ENCODE measurements at places on chromosomes 13 and 19.

DNA sequence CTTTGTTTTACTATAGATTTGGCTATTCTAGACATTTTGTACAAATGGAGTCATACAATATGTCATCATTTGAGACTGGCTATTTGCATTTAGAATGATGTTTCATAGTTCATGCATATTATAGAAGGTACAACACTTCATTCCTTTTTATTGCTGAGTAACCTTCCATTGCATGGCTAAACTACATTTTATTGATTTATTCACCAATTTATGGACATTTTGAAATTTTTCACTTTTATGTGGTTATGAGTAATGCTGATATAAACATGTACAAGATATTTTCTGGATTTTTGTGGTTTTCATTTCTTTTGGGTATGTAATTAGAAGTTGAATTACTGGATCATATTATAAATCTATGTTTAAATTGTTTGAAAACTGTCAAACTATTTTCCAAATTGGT lies 710.3 kb upstream of the SLITRK5 start:
- no peak for DNase-seq

- DNase-seq = peak; percentile 17
Observed at GRCh38 chr13:52405767-52406494, at the start of gene THSD1. THSD1 (minus strand) TSS chr13:52406172; CDS start chr13:52402600, 3,572 bp downstream.

DNA sequence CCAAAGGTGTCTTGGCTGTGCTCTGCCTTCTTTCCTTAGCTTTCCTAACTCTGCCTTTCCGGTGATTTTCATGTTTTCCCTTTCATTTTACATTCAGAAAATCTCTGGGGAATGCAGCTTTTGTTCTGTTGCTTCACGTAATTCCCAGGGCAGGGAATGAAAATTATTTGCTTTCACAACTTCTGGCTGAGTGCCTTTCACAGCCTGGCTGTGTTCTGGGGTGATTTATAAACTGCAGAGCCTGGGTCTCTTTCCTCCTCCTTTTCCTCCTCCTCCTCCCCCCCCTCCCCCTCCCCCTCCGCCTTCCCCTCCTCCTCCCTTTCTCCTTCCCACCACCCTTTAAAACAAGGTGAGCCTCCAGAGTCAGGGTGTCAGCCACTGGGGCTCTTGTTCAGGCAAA lies 84.3 kb downstream of the RNASEH2B start:
- no peak for DNase-seq

- DNase-seq = no peak
Observed at GRCh38 chr19:3274245-3274941, 49.9 kb downstream of the CELF5 start.

GRCh38 chr13:84670245-84670644 lies 788.0 kb upstream of the SLITRK1 start:
- DNase-seq = no peak

- DNase-seq = no peak
Observed at GRCh38 chr13:94813920-94814475, 101.7 kb upstream of the SOX21 start.

- DNase-seq = no peak
Observed at GRCh38 chr13:79227418-79227817, 178.6 kb downstream of the RBM26 start.

DNA sequence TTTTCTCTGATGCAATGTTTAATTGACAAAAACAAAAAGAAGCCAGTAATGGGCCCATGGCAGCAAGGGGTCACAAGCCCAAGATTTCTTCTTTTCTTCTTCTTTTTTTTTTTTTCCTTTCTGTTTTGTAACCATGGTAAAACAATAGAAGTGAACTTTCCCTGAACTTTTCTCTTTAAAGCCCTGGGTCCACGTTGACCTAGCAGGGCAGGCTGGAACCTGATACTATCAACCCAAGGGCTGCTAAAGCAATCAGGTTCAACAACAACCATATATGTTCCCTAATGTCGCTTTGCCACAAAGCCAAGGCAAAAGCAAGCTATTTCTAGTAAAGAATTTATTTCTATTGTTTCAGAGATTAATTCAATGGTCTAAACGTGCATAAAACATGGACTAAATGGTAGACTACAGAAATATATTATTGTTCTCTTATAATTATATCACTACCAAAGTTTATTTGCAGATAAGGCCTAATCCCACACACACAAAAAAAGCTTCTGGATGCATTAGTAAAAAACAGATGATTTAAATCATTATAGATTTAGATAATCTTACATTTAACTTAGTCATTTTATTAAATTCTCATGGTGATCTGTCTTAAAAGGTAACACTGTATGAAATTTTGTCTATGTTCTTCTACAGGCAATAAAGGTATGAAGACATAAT lies 153.9 kb downstream of the DACH1 start:
- DNase-seq = peak; percentile 20

DNA sequence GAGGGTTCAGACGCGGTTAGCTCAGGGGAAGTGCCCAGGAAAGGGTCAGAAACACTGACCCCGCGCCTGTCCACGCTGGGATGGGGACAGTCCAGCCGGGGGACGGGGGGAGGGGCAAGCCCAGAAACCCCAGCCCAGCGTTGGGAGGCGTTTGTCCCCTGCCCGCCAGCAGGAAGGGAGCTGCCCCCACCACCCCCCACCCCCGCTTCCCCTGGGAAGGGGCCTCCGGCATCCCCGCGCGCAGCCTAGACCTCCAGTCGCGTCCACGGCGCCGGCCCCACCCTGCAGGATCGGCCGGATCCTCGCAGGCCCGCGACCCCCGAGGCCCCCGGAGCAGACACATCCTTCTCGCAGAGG lies 277 bp downstream of the GIPC1 start:
- no peak for DNase-seq

DNA sequence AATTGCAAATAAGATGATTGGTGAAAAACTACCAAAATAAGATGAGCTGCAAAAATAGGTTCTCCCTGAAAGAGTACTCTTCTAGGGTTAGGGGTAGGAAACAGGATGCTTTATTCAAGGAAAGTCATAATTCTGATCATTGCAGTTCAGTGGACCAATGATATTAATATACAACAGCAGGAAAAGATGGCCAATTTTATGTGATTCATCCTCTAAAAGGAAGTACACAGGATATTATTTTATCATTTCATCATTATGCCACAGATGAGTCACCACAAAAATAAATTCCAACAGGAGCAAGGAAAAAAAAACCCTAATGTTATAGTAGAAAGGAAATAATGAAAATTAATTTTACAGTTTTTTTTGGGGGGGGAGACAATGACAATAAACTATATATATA lies 205.0 kb downstream of the NALCN start:
- DNase-seq = no peak

DNA sequence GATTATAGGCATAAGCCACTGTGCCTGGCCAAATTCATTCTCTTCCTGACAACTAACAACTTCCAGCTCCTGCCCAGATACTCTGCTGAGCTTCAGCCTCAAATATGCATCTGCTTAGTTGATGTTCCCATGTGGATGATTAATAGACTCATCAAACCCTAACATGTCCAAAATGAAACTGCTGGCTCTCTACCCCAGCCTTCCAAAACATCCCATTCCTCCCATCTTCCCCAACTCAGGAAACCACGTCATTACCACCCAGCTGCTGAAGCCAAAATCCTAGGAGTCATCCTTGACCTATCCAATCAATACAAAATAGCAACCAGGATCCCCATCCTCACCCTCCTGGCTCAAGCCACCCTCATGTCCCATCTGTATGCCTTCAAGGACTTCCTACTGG lies 20.9 kb downstream of the POU2F2 start:
- DNase-seq = no peak

DNA sequence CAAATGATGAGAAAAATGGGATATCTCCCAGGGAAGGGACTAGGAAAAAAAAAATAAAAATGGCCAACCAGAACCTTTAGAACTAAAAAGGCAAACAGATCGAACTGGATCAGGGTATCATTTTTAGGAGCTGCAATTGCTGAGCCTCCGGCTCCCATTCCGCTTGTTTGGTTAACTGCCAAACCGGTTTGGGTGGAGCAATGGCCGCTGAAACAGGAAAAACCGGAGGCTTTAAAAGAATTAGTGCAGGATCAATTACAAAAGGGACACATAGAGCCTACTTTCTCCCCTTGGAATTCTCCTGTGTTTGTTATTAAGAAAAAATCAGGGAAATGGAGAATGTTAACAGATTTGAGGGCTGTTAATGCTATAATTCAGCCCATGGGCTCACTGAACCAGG lies 12.7 kb upstream of the ZNF443 start:
- DNase-seq = no peak

GRCh38 chr19:6105444-6105843 lies 4.9 kb downstream of the RFX2 start:
- DNase-seq = no peak

GRCh38 chr19:55005684-55006488 lies 32.2 kb downstream of the GP6 start:
- no peak for DNase-seq

GRCh38 chr13:94480672-94481145 lies 1.2 kb upstream of the DCT start:
- no peak for DNase-seq

- no peak for DNase-seq
Observed at GRCh38 chr13:76656500-76656899, 229.7 kb downstream of the KCTD12 start.

DNA sequence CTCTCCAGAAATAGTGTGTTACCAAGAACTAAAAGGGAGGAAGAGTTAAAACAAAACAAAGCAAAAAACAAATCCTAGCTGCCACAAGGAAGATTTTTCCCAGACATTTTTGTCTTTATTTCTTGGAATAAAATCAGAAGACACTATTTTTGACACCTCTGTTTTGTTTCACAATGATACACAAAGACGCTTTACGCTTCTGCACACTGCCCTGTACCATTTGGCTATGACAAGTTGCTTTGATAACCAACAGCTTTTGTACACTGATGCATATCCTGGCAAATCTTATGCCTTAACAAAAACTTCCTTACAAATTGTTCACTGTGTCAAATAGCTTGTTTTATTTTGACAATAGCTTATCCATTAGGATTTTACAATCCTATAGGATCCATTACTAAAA lies 103.5 kb upstream of the RAP2A start:
- no peak for DNase-seq

DNA sequence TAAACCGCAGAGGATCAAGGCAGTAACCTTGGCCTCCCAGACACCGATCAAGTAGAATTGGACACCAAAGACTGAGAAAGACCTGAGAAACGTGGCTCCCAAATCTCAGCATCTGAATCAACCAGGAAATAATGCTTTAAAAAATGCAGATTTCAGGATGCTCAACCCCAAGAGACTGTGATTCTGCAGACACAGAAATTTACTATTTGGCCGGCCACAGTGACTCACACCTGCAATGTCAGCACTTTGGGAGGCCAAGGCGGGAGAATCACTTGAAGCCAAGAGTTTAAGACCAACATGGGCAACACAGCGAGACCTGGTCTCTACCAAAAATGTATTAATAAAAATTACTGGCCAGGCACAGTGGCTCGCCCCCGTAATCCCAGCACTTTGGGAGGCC lies 6.2 kb downstream of the ABCC4 start:
- DNase-seq = no peak

GRCh38 chr13:89862691-89863036 lies 1484.8 kb upstream of the MIR17HG start:
- DNase-seq = no peak

DNA sequence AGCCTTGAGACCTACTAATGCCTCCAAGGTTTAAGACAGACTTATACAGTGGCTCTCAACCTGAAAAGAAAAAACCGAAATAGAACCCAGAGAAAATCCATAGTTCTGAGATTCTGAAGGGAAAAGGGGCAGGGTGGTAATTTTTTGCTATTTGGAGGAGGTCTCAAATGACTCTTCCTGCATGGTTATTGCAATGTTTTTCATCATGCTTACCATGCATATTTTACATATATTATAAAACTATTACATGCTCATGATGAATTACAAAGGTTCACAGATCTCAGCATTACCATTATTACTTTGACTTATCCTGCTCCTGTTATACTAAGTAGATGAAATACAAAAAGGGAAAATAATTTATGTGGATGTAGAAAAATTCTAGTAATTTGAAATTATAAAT lies 47.6 kb downstream of the N4BP2L2 start:
- DNase-seq = no peak

GRCh38 chr13:114155926-114156883 lies 22.9 kb upstream of the CFAP97D2 start:
- DNase-seq = no peak

- no peak for DNase-seq
Observed at GRCh38 chr19:7287722-7288121, 6.5 kb downstream of the INSR start.

DNA sequence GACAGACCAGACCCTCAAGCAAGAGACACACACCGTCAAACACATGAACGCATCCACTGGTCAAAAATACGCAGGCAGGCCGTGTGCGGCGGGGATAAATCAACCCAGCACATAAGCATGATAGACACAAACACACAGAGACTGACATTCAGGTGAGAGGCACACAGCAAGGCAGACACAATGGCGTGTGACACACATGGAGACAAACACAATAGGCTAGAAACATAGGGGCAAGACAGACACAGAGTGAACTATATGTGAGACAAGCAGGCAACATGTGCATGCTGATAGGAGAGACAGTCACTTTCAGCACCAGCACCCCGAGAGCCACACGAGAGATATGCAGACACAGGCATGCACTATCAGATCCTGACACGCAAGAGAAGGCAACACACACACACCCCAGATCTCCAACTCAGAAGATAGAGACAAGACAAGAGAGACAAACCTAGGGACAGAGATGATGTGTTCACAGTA lies 6.9 kb upstream of the JUNB start:
- no peak for DNase-seq

DNA sequence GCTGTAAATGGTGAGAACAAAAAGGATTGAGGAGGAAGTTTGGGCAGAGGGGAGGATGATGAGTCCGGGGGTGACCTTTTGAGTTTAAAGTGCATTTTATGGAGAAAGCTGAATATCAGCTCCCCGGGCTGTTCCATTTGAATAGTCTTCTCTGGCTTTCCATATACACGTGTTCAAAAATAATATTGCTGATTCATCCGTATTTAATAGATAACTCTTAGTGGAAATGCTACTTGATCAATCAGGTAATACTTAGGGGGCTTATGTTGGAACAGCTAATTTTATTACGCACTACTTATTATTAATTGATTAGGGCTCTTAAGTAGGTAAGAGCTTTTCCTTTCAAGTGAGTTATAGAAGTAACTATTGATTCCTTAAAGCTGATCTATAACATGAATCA lies 76.4 kb downstream of the ERCC5 start:
- no peak for DNase-seq

DNA sequence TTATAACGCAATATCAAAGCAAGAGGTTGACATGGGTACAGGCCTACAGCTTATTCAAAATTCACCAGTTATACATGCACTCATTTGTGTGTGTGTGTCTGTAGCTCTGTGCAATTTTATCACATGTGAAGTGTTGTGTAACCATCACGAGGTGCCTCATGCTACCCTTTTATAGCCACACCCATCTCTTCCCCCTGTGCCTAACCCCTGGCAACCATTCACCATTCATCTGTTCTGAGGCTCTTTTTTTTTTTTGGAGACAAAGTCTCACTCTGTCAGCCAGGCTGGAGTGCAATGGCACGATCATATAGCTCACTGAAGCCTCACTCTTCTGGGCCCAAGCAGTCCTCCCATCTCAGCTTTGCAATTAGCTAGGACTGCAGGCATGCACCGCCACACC lies 78.4 kb downstream of the DPF1 start:
- no peak for DNase-seq

- no peak for DNase-seq
Observed at GRCh38 chr13:91355099-91355825, 7.8 kb downstream of the MIR17HG start.

Measured in neuronal stem cell (in vitro differentiated cells).